Testis (tissue), 5 donors: ENCODE measurements at places on chromosomes 3 and 15.
A peak's percentile ranks its signal among the peaks of the same experiment; 100 is the strongest.

DNA sequence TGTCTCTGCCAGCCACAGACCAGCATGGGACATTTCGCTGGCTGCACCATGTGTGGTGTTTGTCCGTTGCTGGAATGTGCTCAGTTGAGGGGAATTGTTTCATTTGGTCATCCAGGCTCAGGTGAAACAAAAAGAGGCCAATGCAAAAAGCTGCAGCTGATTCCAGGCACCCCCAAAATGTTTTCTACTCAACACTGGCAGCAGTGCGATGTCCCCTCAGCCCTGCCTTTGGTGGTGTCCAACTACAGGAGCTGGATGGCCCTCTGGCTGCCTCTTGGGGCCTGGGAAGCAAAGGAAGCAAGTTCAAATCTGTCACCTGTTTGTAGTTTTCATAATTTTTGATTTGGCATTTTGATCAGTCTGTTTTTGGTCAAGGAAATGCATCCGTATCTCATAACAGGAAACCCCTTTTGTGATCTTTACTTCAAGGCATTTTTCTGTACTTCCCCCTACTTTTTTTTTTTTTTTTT, 141.8 kb downstream of the EEFSEC start:
- DNase-seq, result no peak

GRCh38 chr3:112032098-112032731, 2.3 kb upstream of the TMPRSS7 start:
- DNase-seq, result peak; percentile 41

DNA sequence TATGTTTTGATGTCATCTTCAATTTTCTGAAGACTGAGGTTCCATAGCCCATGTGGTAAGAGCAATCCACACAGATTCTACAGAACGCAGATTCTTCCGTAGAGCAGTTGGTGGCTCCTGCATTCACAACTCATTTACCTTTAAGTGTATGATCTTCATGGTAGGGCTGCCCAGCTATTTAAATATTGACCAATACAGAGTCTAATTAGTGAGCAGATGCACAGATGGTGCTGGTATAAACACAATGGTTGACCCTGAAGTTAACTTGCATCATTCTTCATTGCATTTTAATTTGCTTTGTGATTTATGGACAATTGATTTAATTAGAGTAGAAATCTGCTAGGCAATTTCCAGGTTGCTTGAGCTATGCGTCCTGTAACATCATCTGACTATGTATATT, 269.2 kb downstream of the SQOR start:
- DNase-seq, result no peak

- no peak for DNase-seq
Measured at GRCh38 chr3:107468782-107469181, 54.0 kb upstream of the BBX start.

DNA sequence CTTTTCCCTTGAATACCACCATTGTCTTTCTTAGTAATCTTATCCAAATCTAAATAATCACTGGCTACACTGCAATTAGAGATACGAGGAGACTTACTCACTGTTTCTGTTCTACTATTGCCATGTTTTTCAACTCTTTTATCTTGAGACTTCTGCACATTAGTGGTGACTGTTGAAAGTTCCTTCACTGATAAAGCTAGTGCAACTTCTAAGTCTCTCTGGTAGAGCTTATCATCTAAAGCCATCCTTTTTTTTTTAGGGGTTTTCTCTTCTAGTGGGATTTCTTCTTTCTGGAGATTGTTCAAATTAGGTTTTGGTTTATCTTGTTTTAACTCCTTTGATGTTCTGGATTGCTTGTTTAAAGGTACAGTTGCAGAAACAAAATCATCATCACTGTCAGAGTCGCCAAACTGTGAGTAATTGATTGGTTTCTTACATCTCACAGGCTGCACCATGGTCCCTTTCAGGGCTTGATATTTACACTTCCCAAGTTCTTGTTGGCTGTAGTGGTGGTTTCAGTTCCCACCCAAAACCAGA, 37.7 kb downstream of the NCK1 start:
- DNase-seq, result no peak

GRCh38 chr15:48833526-48834239, 22.8 kb upstream of the CEP152 start:
- DNase-seq, result no peak

DNA sequence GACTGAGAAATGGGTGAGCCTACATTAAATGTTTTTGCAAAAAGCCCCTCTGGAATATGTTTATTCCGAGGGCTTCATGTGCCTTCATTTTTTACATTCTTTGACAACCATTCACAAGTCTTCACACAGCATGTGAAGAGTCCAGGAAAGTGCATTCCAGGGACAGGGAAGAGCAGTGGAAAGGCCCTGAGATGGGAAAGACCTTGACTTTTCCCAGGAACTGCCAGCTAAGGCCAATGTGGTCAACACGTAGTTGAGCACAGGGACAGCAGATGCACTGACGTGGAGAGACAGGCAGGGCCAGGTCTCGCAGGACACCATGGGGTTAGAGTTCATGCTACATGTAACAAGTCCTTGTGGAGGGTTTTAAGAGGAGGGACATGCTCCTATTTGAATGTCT, 21.7 kb downstream of the SSR3 start:
- no peak for DNase-seq

GRCh38 chr15:49036650-49037545, 9.3 kb downstream of the SECISBP2L start:
- DNase-seq, result no peak

DNA sequence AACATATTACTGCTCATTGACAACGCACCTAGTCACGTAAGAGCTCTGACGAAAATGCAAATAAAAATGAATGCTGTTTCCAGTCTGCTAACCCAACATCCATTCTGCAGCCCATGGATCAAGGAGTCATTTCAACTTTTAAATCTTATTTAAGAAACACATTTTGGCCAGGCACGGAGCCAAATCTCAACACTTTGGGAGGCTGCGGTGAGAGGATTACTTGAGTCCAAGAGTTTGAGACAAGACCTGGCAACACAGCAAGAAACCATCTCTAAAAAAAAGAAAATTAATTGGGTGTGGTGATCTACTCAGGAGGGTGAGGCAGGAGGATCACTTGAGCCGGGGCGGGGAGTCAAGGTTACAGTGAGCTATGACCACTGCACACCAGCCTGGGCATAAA, 22.4 kb upstream of the TM4SF19 start:
- no peak for DNase-seq

DNA sequence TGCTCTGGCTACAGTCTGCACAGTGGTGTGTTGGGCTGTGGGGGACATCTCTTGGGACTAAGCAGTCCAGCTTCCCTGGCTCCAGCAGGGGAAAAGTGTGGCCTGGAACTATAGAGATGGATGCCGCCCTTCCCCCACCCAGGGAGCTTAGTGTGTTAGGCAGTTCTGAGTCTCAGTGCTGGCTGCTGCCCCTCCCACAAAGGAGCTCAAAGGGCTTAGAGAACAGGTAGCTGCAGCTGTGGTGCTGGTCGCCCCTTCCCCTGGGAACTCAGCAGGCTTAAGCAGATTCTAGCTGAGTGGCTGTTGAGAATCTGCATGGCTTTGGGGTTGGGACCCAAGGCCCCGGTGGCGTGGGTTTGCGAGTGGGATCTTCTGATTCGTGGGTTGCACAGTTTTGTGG, 190.8 kb downstream of the PDCD6IP start:
- no peak for DNase-seq

GRCh38 chr3:114606336-114606735, 312.5 kb downstream of the TIGIT start:
- DNase-seq, result no peak

DNA sequence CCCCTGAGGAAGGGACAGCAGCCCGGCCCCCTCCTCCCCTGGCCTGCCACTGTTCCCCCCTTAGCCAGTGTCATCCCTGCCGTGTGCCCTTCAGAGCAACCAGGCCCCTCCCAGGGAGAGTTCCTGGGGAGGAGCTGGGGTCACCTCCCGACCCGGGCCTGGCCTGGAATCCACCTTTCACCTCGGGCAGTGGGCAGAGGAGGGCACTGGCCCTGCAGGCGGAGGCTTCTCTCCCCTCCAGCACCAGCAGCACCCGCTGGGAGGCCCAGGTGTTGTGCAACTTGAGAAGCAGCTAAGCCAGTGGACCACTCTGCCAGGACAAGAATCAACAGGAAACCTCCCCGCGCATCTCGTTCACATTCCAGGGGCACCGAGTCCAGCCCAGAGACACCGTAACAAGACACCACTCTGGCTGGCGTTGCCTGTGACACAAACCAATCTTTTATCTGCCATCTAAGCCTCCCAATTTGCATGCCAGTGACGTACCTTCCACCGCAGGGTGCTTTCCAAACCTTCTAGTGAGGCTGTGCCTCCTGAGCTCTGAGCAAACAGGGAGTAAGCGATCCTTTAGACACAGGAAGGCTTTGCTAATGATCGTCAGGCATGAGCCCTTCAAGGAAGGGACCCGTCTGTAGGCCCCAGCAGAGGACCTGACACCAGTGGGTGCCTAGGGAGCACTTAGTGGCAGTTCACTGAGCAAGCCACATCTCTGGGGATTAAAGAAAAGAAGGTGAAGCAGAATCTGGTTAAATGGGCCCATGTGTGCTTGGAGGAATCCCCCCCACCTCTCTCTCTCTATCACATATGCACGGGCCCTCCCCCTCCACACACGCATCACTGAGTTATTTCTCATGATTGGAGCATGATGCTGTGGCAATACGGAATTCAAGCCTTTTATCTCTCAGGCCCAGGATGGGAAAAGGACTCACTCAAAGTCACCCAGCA, 98.9 kb upstream of the TLE3 start:
- peak; percentile 43 for DNase-seq

DNA sequence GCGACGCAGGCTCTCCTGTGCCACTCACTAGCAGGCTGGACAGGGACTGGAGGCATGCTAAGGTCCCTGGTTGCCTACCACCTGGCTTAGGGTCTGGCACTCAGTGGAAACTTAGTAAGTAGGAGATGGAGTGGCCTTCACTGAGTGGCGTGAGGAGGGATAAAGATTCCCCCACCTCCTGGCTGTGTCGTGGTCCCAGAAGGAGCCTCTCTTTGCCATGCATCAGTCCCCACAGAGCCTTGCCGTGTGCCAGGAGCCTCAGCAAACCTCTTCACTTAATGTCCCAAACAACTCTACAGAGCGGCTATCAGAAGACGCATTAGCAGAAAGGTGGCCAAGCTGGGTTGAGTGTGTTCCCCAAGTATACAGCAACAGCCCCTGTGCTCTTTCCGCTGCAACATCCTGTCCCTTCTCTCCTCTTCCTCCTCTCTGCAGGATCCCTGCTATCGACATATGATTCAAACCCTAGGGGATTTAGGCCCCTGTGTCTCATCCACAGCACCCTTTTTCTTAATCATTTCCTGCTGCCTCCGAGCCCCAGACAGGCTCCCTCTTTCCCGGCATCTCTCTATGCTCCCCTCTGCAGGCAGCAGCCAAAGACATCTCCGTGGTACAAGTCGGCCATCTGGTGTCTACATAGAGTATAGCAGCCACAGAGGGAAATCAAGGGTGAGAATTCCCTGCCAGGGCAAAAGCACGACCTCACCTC, 66.7 kb downstream of the SLC6A1 start:
- DNase-seq, result peak; percentile 82

DNA sequence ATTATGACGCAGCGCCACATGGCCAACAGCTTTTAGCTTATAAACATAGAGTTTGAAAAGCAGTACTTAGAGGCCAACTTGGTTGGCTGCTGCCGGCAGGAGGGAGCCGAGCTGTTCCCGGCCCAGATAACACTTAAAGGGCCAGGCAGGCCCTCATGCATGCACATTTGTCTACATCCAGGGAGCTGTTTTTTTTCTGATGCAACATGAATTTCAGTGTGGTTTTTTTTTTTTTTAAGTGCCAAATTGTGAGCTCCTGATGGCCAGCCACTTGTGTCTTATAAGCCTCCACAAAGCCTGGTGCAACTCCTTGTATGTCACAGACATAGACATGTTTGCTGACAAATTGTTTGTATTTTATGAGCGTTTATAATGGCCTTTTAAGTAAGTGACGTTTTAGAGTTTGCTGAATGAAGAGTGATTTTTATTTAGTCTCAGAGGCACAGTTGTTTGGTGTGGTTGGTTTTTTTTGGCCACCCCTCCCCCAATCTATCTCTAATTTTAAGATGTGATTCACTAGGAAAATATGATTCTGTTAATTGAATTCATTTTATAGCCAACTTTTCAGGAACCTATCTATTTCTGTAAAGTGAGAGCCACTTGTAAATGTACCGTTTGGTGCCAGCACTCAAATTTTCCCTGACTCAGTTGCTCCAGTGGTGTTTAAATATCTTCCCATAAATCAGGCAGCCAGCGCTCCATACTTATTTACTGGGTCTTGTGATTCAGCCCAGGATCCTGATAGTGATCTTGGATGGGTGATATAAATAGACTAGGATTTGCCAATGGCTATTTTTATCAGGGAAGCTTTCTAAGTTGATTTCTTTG, 134.3 kb downstream of the VGLL4 start:
- peak; percentile 90 for DNase-seq

DNA sequence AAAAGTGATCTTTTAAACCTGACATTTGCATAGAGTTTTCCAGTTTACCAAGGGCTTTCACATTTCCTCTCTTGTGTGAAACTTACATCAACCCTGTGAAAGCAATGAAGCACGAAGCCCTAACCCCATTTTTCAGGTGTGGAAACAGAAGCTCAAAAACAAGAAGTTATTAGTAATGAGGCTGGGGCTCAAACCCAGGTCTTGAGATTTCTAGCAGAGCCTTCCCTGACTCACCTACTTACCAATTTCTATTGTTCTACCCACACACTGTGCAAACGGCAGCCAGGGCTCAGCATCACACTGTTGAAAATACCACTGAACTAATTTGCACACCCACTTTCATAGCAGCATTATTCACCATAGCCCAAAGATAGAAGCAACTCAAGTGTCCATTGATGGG, 117.8 kb upstream of the IGF1R start:
- DNase-seq, result no peak

- DNase-seq, result no peak
Measured at GRCh38 chr15:66720206-66721010, 18.4 kb downstream of the SMAD6 start.

DNA sequence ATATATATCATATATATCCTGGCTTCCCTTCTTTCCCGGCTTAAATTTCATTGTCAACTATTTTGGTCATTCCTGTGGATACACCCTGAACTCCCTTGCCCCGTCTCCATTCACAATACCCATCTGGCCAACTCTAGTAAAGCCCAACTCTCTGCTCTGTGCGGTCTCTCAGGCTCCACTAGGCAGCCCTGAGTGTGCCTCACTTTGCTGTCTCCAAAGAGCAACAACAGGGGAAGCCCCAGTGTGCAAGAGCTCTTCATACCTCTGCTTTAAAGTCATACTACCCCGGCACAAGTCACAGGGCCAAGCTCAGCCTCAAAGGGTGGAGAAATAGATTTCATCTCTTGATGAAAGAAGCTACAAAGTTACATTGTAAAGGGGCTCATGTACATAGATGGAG, 18.9 kb upstream of the FEM1B start:
- DNase-seq, result peak; percentile 39

GRCh38 chr15:100385300-100386050, 43.7 kb upstream of the ADAMTS17 start:
- no peak for DNase-seq

DNA sequence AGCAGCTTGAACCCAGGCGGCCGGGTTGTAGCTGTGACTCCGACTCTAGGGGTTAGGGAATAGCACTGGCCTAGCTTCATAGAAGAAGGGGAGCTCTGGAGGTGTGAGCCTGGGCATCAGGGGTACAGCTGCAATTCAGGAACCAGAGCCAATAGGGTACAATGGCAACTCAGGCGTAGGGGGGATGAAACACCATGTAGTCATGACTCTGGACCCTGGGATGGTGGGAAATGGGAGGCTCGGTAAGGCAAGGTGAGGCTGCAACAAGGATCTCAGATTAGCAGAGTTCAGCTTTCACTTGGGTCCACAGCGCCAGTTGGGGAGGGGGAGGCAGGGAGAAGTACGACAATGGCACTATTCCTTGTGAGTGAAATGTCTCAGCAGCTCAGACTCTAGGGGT, 210.2 kb upstream of the LYSMD4 start:
- DNase-seq, result no peak

GRCh38 chr15:85581495-85581894, 201.1 kb downstream of the AKAP13 start:
- peak; percentile 74 for DNase-seq

GRCh38 chr3:186044427-186044826, 64.5 kb downstream of the ETV5 start:
- no peak for DNase-seq
